ENCODE measurements at places on chromosomes 13 and 19.
A peak's percentile ranks its signal among the peaks of the same experiment; 100 is the strongest.

GRCh38 chr19:869245-870177, 10.0 kb downstream of the CFD start:
- no peak for DNase-seq

GRCh38 chr19:42323852-42324654, 1.4 kb upstream of the MEGF8 start:
- peak; percentile 58 for DNase-seq

GRCh38 chr13:88472316-88472715, 801.1 kb downstream of the SLITRK5 start:
- no peak for DNase-seq

GRCh38 chr19:3950871-3951861, 18.3 kb downstream of the NMRK2 start:
- DNase-seq = no peak

DNA sequence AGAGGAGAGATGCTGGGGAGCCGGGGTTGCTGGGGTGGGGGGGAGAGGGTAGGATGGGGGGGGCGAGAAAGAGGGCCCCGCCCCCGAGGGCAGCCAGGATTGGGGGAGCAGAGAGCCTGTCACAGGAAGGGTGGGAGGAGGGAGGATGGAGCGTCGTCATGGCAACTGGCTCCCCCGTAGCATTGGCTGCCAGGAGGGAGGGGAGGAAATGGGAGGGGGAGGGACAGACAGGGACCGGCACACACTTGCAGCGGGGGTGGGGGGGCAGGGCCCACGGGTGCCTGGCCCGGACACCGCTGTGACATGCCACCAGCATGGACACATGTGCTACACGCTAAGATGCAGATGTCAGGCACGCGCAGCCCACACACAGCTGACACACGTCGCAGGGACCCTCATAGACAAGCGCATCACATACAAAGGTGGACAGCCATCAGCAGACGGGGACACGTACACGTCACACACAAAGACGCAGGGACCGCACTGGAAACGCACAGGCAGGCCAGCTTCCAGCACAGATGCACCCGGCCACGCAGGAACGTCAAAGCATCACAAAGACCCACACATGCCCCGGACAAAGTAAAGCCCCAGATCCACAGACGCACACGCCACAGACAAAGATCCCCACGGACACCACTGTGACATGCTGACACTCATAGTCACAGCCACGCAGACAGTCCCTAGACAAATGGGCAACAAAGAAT, at the start of gene LMTK3:
Gene LMTK3, minus strand, starts transcription at position 36 of the 704 bp plus-strand sequence. CDS start 259 bp downstream, outside the sequence.
- DNase-seq = peak; percentile 88
